Pulmonary artery endothelial cell (primary cell): ENCODE measurements at places on chromosomes 3 and 15.

DNA sequence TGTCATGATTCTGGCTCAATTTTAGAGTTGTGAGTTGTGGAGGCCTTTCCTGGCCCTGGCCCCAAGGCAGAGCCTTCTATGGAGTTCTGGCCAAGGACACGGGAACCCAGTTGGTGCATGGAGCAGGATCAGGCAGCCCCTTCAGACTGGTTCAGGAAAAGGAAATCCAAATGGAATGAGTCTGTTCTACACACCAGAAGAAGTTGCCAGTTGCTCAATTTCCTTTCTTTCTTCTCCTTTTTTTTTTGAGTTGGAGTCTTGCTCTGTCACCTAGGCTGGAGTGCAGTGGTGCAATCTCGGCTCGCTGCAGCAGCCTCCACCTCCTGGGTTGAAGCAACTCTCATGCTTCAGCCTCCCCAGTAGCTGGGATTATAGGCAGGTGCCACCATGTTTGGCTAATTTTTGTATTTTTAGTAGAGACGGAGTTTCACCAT is 28.9 kb upstream of the BHLHE40 start:
- no peak for DNase-seq

DNA sequence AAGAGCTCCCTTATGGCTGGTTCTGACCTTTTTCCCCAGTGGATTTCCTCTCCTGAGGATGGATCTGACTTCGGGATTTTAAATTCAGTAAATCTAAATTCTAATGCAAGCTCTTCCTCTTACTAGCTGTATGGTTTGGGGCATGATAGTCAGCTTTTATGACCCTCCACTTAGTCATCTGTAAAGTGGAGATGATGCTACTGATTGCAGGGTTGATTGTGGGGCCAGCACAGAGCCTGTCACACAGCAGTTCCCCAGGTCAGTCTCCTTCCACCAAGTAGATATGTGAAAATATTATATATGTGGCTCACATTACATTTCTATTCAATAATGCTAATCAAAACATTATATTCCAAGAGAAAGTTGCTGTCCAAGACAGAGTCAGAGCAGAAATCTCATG is 141.3 kb upstream of the UBE2E1 start:
- no peak for DNase-seq

GRCh38 chr15:60843482-60843881 is 364.5 kb upstream of the ICE2 start:
- no peak for DNase-seq

DNA sequence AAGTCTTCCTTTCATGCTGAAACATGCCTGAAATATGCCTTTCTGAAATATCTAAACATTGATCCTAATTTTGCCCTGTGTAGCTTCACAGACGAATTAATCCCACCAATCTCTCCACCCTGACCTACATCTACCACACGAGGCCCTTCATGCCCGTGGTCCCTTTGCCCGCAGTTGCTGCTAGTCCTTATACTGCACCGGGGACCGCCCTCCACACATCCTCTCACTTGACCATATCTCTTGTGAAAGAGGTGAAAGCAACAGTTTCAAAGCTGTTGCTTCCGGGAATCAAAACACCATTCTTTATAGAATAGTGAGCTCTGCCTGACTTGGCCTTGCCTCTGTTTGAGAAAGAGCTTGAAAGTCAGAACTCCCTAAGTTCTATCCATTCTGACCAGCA is 499.5 kb downstream of the NTRK3 start:
- no peak for DNase-seq

GRCh38 chr3:46599590-46599989 is 12.7 kb upstream of the FAM240A start:
- no peak for DNase-seq

GRCh38 chr3:100401674-100402041 is 319 bp downstream of the LNP1 start:
- peak; percentile 4 for DNase-seq

- DNase-seq, result no peak
Measured at GRCh38 chr3:169337500-169338078, 325.9 kb downstream of the MECOM start.

DNA sequence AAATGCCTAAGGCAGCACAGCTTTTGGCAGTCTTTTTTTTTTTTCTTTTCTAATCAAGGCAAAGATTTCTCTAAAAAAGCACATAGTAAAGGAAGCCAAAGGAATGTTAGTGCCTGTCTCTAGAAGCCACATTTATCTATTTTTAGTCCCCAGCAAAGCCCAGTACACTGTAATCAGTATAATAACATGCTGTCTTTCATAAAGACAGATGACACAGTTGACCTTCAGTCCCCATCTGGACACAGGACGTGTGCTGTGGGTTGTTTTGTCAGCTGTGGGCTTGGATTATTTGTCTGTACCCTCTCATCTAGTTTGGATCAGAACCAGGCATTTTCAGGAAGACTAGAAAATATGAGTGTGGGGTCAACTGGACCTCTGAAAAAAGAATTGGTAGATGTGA is 110.4 kb upstream of the CTNNB1 start:
- DNase-seq, result no peak

DNA sequence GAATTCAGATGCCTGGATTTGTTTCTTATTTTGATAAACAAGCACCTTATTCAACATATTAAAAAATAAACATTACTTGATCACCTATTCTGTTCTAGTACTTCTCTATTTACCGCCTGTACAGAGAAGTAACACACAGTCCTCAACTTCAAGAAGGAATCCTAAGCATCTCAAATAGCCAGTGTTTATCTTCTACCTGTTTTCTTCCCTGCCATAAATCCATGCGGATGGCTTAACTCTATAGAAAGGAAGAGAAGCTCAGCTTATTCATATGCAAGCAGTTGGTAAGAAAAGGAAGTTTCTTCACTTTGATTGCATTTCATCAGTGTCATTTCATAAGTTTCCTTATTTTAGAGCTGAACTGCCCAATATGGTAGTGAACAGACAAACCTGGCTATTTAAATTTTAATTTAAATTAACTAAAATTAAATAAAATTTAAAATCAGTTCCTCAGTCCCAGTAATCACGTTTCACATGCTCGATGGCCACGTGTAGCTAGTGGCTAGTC is 210.0 kb upstream of the PEX5L start:
- DNase-seq, result no peak

DNA sequence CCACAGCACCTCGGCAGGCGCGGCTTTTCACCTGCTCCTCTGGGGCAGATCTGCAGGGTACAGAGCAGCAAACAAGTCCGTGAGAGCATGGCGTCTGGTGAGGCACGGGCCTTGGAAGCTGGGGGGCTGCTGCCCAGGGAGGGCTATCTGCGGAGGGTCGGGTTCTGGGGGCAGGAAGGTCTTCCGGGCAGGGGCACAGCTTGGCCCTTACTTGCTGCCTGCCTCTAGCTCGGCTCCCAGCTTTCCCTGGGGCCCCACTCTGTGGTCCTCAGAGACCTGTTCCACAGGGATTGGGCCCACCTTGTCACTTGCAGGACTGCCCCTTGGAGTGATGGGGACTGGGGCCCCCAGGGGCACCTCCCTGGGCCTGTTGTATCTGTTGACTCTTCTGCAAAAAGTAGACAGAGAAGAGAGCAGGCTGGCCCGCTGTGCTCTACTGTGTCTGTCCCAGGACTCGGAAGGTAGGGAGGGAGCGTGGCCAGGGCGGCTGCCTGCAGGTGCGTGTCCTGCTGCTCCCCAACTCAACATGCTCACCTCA is 84.1 kb downstream of the TBC1D2B start:
- no peak for DNase-seq

GRCh38 chr15:76393614-76394013 is 57.0 kb downstream of the ISL2 start:
- no peak for DNase-seq

DNA sequence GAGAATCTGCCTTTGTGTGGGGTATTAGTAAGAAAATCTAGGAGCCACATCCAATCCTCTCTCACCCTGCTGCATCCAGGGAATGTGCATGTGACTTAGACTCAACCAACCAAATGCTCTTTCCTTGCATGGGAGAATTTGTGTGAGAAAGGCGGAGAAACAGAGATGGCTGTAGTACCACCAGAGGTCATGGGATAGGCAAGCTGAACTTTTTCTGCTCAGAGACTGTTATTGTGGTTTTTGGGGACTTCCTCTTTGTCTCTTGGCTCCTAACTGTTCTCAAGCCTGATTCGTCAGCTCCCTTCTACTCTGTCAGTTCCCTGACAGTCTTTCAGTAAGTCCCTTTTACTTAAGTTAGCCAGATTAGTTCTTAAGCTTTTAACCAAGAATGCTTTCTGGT is 2.6 kb upstream of the ZSCAN2 start:
- DNase-seq, result no peak

- peak; percentile 99 for DNase-seq
Measured at GRCh38 chr3:115239717-115240116, 92.6 kb upstream of the ZBTB20 start.

- no peak for DNase-seq
Measured at GRCh38 chr3:148077318-148077923, 620.3 kb upstream of the AGTR1 start.

GRCh38 chr15:90165659-90166489 is 35.3 kb upstream of the SEMA4B start:
- peak; percentile 88 for DNase-seq

DNA sequence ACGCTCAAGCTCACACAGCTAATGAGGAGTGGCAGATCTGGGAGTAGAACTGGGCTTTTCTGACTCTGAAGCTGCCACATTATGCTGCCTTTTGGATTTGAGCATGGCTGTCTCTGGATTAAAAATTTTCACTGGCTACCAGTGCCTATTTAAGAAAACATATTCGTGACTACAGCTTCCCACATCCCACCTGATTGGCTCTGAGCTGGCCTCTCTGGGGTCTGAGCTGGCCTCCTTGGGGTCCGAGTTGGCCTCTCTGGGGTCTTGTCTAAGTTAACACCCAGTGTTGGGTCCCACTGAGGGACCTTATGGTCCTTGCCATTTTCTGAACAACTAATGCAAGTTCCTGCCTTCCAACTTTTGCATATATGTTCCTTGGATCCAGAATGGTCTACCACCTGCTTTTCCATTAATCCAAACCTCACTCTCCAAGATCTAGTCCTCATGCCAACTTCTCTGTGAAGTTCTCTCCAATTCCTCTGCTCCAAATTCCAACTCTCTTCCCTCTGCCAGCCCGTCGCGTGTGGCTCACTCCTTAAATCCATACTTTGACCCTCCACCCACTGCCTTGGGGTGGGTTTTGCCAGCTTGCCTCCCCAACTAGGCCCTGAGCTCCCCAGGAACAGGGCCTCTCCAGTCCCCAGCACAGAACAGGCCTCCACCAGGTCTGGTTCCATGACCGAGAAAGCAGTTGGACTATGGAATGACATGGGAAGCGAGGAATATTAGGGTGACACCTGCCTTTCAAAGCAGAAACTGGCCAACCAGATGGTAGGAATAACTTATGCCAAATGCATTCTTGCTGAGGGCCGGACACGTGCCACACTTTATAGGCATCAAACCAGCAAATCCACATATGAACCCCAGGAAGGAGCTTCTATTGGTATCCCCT is 42.5 kb downstream of the ATP2B2 start:
- no peak for DNase-seq

DNA sequence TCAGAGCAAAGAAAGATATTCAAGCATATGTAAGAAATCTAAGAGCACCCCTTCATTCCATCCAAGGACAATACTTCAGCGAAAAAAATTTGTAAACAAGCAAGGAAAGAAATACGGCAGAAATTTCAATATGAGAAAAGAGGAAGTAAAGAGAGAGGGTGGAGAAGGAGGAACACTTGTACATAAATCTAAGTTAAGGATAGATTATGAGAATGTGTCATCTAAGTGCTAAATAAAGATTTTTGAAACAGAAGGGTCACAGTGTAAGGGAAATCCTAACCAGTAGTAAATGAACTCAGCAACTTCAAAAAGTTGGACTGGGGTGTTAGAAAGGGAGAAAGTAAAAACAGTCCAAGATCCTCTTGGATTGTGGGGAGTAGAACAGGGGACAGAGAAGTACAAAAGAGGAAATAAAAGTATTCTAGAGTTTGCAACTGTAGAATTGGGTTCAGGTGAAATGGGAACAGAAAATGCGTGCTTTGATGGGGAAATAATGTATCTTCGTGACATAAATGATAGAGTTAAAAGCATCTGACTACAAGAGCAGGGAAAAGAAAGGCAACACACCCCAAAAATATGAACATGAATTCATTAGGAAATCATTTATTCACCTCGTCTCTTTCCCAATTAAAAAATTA is 68.5 kb upstream of the ATP13A5 start:
- no peak for DNase-seq

DNA sequence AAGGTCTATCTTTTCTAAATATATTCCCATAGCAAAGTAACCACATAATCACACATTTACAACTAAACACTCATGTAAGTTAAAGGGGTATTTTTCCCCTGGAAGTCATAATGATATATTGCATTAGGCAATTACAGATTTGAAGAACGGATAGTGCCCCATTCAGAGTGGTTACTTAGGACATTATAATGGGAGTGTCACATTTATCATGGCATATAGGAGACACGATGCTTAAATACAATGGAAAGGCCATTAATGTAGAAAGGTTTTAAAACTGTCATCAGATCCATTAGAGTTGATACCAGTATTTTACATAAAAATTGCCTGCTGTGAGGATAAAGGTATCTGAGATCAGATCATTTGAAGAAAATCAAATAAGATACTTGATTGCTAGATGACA is 582.0 kb upstream of the SEMA6D start:
- DNase-seq, result no peak

DNA sequence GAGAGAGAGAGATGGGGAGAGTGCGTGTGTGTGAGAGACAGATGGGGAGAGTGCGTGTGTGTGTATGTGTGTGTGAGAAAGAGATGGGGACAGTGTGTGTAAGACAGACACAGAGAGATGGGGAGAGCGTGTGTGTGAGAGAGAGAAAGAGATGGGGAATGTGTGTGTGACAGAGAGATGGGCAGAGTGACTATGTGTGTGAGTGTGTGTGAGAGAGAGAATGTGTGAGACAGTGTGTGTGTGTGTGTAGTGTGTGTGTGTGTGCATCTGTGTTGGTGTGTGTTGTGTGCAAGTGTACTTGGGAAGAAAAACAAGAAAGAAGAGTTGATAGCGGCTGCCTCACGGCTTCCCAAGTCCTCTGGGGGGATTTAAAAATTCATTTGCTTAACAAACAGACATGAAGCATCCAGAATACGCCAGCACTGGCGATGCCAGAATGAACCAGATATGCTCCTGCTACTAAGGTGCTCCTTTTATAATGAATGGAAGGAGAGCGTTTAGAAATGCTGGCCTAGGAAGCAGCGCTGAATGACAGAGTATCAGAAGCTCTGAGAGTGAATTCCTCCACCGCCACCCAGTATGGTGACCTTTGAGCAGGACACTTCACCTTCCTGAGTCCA is 186.1 kb upstream of the TSC22D2 start:
- no peak for DNase-seq
